ENCODE measurements at places on chromosomes 5 and 9.

GRCh38 chr9:90900130-90900529, 98.5 kb downstream of the SYK start:
- H3K4me1 ChIP-seq: no peaks in the 10 kb centered on the region
- no peak overlapping the region for H3K4me3 ChIP-seq
- peak; percentile 48 for DNase-seq
- no peak overlapping the region for H3K27ac ChIP-seq
- peaks cover 5% of the 10 kb centered on the region for H3K36me3 ChIP-seq

- H3K36me3 ChIP-seq: no peaks in the 10 kb centered on the region
- no peak overlapping the region for H3K27ac ChIP-seq
- H3K4me1 ChIP-seq: no peaks in the 10 kb centered on the region
- no peaks in the 10 kb centered on the region for H3K27me3 ChIP-seq
These were observed 45.6 kb upstream of the SLC44A1 start for GRCh38 chr9:105198865-105199264.

DNA sequence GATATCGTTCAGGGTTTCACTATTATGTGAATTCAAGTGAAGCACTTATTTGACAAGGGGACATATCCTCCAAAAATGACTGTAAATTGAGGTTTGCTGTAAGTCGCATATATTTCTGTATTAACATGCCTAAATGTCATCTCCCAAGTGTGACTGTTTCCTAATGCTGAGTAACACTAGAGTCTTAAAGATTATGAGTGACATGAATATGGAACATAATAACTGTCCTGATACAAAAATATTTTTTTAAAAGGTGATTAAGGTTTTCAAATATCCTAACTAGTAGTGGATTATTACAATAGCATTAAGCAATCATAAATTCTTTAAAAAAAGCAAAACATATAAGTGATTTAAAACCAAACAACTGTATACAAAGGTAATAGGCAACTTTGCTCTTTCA, 3.6 kb downstream of the NFIB start:
- peak overlapping the region; percentile 75 for H3K4me3 ChIP-seq
- peaks cover 15% of the 10 kb centered on the region for H3K27me3 ChIP-seq
- peaks cover 8% of the 10 kb centered on the region for H3K36me3 ChIP-seq

DNA sequence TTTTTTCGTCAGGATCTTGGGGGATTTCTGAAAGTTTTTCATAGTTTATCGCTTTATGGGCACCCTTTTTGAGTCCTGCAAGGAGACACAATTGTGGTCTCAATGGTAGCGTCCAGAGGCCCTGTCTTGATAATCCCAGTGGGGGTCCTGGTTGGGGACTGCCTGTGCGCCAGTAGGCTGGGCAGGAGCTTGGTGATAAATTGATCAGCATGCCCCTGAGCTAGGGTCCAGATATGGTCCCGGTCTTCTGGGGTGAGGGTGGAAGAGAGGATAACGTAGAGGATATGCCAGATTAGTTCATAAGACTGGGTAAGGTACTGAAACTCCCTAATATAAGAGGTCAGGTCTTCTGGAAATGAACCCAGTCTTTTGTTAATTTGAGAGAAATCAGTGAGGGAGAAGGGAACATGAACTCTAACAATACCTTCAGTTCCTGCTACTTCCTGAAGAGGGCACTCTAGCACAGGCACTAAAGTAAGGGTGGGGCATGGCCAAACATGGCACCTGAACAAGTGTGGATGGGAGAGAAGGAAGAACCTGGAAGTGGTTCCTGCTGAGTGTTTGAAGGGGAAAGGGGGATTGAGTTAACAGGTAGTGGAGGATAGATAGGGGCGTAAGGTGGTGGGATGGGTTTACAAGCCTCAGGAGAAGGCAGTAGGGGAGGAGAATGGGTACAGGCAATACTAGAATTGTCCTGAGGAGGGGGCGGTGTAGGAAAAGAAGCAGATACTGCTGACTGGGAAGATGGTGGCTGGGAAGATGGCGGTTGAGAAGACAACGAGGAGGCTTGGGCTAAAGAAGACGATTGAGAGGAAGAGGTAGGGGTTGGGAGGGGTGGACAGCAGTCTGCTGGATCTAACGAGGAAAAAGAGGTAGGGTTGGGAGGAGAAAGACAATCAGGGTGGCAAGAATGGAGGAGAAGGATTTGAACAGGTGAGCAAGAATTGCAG, 33.8 kb upstream of the ANXA2R start:
- H3K27me3 ChIP-seq: no peaks in the 10 kb centered on the region
- no peak for DNase-seq
- no peaks in the 10 kb centered on the region for H3K4me1 ChIP-seq
- no peak overlapping the region for H3K27ac ChIP-seq

- no peaks in the 10 kb centered on the region for H3K4me1 ChIP-seq
- no peaks in the 10 kb centered on the region for H3K27me3 ChIP-seq
- no peak for DNase-seq
- no peak overlapping the region for H3K4me3 ChIP-seq
- no peaks in the 10 kb centered on the region for H3K36me3 ChIP-seq
These were observed 21.0 kb downstream of the PDCD1LG2 start for GRCh38 chr9:5531101-5531882.

GRCh38 chr9:125949703-125950460, 202.7 kb downstream of the PBX3 start:
- no peak for DNase-seq
- no peak overlapping the region for H3K4me3 ChIP-seq
- no peak overlapping the region for H3K27ac ChIP-seq
- no peaks in the 10 kb centered on the region for H3K36me3 ChIP-seq
- H3K4me1 ChIP-seq: no peaks in the 10 kb centered on the region

DNA sequence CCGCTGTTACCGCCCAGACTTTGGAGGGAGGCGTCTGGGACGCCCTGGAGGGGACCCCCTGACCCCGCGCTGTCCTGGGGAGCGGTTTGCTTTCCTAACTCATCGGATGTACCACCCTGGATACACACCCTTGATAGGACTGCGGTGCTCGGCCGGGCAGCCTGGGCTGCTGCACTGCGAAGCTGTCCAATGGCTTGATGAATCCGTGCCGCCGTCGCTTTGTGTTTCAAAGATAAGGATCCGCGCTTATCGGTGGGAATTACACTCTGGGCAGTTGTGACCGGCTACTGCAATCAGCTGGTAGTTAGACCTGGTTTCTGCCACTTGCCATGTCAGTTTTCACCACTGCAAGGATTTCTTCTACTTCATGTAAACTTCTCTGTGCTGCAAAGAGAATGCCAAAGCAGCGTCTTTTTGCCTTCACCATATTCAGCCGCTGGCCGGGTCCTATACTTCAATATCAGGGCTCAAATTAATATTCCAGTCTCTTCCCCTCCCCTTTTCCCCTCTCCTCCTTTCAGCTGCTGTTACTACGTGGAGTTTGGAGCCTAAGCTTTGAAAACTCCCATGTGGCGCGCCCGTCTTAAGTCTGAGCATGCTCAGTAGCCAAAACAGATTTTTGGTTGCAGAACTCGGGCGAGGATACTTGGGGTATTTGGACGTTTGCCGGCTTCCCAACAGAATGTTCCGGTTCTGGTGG, 727 bp downstream of the SMAD5 start:
- no peaks in the 10 kb centered on the region for H3K27me3 ChIP-seq
- H3K36me3 ChIP-seq: no peaks in the 10 kb centered on the region
- peaks cover 7% of the 10 kb centered on the region for H3K4me1 ChIP-seq
- DNase-seq: peak; percentile 72
- H3K27ac ChIP-seq: peak overlapping the region; percentile 97
- peak overlapping the region; percentile 97 for H3K4me3 ChIP-seq

GRCh38 chr9:113853333-113853732, 22.8 kb upstream of the ZNF618 start:
- H3K4me1 ChIP-seq: no peaks in the 10 kb centered on the region
- no peak overlapping the region for H3K27ac ChIP-seq
- no peaks in the 10 kb centered on the region for H3K27me3 ChIP-seq
- no peak overlapping the region for H3K4me3 ChIP-seq
- no peak for DNase-seq
- no peaks in the 10 kb centered on the region for H3K36me3 ChIP-seq

- H3K27me3 ChIP-seq: no peaks in the 10 kb centered on the region
- H3K4me3 ChIP-seq: no peak overlapping the region
- no peak overlapping the region for H3K27ac ChIP-seq
- no peaks in the 10 kb centered on the region for H3K36me3 ChIP-seq
These were observed 177.6 kb downstream of the DIRAS2 start for GRCh38 chr9:90464978-90465377.
